ENCODE measurements at places on chromosomes 6 and 20.

GRCh38 chr20:30502670-30503069 lies 754.8 kb upstream of the DEFB115 start:
- no peak for DNase-seq

DNA sequence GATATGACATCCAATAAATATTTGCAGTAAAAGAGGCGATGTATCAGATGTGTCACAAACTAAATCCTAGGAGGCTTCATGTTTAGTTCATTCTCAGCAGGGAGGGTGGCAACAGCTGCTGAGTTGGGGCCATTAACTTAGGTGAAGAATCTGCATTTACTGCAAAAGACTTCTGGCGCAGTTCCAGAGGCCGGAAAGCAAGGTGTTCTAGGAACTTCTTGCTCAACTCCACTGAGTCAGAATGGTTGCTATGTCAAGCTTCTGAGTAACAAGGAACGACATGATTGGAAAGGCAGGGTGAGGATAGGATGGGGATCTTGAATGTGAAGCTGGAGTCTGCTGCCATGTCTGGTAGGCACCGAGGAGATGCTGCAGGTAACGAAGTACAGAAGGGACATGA lies 11.7 kb downstream of the ADNP start:
- DNase-seq: peak; percentile 91

DNA sequence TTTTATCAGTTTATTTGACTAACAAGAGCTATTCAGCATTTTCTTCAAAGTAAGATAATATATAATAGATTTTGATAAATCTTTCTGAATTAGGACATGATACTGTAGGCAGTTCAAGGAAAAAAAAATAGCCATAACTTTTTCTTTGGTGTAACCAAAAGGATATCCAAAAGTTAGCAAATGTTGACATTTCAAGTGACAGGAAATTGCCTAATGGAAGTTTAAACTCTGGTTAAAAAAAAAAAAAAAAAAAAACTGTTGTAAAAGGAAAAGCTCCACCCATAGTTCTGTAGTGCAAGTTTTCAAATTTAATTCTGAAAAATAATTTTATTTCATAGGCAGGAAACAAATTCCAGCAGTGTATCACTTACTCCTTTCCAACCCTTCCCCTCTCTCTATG lies 18.8 kb downstream of the HEBP2 start:
- no peak for DNase-seq

DNA sequence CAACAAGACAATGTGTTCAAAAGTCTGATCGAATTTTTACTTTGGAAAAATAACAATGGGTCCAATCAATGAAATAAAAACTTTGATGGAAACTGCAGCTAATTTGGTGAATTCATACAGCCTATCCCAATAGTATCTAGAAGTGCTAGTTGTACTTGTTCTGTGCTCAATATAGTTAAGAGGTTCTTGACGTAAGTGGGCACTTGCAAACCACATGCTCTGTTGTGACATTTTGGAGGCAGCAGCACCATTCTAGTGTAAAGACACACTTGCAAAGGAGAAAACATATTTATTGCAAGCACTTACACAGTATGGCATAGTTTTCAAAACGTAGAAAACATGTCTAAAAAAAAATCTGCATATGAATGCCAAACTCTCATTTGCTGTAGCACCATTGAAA lies 6.7 kb upstream of the KLHL31 start:
- DNase-seq: no peak

- no peak for DNase-seq
Observed at GRCh38 chr20:20930500-20930899, 175.7 kb downstream of the LINC00237 start.

DNA sequence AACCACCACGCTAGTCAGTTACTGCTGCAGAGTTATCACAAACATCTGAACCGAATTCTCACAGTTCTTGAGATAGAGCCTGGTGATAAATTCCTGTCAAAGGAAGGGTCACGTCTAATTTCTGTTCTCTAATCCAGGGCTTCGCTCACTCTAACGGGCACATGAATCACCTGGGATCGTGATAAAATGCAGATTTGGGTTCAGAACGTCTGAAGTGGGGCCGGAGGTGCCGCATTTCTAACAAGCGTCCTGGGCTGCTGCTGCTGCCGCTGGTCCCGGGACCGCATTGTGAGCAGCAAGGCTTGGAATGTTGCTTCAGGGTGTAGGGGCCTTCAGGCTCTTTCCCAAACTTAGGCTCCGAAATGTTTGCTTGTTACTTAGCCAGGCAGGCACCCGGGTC lies 264.1 kb downstream of the CDC5L start:
- DNase-seq: no peak

DNA sequence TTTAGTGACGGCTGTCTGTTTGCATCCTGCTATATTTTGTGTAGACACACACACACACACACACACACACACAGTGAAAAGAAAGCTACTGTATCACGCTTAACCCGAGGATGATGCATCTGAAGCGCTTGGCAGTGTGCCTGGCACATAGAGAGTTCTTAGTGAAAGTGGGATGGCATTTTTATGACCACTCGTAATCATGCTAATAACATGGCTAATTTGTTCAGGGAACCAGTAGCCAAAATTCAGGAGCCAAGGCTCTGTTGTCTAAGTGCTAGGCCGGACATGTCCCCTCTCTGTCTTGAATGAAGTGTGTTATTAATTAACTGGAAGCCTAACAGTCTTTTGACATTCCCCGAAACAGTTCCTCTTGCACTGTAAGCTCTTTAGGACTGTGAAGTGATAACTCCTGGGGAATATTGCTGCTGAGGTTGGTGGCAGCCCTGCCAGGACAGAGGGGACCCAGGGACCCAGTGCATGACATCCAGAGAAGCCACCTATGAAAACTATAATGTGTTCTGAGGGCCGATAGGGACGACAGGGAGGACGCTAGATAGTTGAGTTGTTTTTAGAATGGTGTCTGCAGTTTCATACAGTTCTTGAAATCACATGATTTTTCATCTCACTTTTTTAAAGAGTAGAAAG lies 45.0 kb upstream of the IRF4 start:
- peak; percentile 70 for DNase-seq

DNA sequence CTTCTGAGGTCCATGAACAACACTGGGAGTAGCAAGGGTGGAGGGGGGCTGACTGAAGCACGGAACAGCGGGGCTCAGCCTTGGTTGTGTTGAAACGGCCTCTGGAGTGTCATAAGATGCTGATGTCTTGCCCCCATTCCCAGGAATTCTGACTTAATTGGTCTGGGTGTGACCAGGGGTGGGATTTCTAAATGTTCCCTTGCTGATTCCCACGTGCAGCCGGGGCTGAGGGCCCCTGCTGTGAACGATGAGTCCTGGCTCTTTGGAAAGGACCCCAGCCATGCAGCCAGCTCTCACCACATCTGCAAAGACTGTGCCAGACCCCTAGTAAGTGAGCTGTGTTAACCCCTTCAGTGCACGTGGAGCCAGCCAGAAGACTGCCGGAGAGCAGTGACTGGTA lies 28.6 kb upstream of the FAM50B start:
- DNase-seq: no peak

DNA sequence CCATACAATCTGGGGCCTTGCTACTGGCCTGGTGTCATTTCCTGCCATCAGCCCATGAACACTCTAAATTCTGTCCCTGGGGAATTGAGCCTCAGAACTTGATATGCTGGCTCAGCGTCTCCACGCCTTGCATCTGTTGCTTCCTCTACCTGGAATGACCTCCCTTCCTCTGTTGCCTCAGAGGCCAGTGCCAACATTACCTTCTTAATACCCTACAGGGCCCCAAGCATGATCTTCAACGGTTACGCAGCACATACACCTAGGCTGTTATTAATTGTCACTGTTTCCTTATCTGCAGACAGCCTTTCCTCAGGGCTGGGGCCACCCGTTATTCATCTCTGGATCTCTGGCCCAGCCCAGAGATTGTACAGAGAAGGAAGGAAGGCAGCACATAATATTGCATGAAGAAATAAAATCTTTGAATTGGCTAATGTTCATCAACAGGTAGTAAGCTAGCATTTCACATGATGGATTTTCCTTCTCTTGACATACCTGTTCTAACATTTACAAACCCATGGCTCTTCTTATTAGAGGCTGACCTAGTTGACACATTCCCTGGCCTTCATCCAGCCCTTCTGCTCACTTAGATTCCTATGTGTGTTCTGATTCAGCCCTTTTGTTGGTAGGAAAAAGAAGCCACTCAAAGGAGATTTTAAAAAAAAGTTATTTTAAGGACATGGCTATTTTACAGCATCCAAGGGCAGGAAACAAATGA lies 8.4 kb upstream of the RNF182 start:
- peak; percentile 33 for DNase-seq

DNA sequence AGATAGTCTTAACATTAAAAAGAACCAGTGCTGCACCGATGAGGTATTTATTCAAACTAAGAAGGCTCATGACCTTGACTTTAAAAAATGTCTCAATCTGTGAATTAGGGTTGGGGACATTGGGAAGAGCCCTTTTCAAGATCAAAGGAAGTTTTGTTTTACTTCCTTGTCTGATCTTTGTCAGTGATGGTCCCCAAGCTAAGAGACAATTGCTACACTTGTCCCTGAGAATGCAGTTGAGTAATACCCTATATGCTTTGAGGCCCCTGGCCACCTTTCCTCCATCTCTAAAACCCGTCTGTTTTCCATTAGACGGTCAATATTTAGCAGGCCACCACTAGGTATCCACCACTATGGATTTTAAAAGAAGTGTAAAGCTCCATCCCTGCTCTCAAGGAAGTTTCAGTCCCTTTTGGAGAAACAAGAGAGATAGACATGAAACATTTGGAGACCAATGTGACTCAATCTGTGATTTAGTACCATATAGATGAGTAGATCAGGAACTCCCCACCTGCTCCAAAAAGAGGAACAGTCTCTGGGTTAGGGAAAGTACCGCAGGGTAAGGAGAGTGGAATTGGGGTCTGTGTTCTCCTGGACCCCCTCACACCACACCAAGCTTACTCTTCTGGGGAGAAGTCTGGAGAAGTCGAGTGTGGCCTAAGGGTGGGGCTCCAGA lies 99.1 kb upstream of the ISM1 start:
- no peak for DNase-seq

GRCh38 chr6:31919624-31920303 lies 7.8 kb upstream of the C2 start:
- DNase-seq: no peak

- peak; percentile 85 for DNase-seq
Observed at GRCh38 chr6:81894306-81894705, 141.8 kb upstream of the TENT5A start.

DNA sequence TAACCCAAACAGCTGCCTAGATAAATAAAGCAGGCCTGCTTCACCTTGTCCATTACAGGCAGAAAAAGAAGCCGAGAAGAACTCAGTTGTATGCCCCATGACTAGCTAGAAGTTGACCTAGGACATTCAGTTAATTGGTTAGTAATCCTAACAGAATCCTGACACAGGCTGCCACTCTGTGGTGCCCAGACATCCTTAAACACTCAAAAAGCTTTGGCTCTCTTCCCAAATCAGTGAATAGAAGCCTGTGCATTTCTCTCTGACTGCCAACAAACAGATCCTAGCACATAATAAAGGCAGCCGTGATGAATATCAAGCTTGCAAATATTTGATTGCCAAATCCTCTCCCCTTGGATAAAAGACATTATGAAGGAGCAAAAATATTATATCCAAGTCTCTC lies 519.1 kb upstream of the EYS start:
- peak; percentile 8 for DNase-seq

DNA sequence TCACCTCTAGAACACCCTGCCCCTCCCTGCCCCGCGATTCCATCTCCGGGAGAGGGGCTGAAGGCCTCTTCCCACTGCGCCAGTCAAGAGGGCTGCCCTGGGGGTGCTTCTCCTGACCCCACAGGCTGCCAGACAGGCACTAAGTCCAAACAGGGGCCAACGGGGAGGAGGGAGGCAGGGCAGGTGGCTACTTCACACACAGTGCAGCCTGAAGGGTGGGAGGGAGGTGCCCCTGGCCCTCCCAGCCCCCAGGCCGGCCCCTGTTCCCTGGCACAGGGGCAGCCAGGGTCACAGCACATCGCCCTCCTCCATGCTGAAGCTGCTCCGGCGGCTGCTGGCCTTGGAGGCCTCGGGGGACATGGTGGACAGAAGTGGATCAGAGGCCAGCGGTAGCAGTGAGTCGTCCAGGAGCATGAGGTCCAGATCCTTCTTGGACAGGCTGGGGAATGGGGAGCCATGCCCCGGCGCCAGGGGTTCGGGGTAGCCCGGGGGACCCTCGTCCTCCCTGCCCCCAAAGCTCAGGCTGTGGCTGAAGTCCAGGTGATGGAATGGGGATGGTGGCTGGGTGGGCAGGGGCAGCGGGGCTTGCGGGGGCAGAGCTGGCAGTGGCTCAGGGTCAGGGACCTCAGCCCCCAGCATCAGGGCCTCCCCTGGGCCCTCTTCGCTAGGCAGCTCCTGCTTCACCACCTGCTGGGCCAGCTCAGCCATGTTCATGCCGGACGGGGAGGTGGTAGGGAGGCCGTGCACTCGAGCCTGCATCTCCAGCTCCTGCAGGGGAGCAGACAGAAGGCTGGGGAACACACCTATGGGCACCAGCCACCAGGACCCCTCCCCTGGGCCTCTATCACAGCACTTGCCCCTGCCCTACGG lies 46.3 kb downstream of the MDFI start:
- no peak for DNase-seq

GRCh38 chr6:122683989-122684651 lies 73.9 kb downstream of the PKIB start:
- peak; percentile 7 for DNase-seq

GRCh38 chr6:44534291-44534690 lies 146.8 kb downstream of the CDC5L start:
- DNase-seq: peak; percentile 17

DNA sequence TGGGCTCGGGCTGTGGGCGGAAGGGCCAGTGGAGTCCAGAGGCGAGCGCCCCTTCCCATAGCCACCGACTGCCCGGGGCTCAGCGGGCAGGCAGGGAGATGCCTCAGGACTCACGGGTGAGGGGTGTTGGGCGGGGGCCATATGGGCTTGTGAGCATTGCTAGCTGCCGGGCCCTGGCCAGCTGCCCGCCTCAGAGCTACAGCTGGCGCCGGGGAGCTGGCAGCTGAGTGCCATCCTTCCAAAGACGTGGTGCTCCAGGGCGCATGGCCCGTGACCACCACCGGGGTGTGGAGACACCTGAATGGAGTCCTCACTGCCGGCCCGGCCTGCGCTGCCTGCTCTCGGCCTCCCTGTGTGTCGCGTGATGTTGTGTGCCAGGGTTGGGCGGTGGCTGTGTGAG lies 10.6 kb upstream of the RBBP8NL start:
- DNase-seq: no peak

- DNase-seq: peak; percentile 73
Observed at GRCh38 chr6:132683543-132683942, 24.6 kb upstream of the TAAR1 start.

GRCh38 chr20:17795003-17795402 lies 95.2 kb downstream of the BANF2 start:
- DNase-seq: no peak

DNA sequence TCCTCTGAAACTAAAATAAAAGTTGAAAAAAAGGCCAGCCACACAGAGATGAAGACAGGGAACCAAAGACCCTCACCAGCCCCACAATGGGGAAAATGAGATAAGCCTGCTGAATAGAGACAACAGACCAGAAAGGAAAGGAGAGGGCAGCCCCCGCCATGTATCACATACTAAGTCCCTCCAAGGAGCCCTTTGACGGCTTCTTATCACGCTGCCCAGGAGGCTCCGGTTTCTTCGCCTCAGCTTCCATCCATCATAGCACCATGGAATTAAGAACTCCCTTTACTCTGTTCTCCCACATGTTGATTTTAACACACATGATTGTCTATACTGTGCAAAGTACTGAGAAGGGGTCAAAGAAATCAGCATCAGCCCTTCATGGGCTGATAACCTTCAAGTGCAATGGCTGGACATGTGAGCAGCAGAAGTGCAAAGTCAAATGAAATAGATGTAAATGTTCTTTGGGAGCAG lies 54.9 kb downstream of the MAP3K5 start:
- no peak for DNase-seq

Data from fibroblast of mammary gland (primary cell).